Stimulated activated CD4-positive, alpha-beta T cell treated with anti-CD3 and anti-CD28 coated beads, Interleukin-4, amount 100 ng/mL, for 24 hours (primary cell): ENCODE measurements at places on chromosomes 4 and X.

GRCh38 chrX:150984169-150984824 is 1.2 kb downstream of the HMGB3 start:
- no peak for DNase-seq

- no peak for DNase-seq
Measured at GRCh38 chr4:159201168-159201567, 98.3 kb downstream of the RAPGEF2 start.

GRCh38 chr4:147901916-147902315 is 170.0 kb downstream of the ARHGAP10 start:
- no peak for DNase-seq

DNA sequence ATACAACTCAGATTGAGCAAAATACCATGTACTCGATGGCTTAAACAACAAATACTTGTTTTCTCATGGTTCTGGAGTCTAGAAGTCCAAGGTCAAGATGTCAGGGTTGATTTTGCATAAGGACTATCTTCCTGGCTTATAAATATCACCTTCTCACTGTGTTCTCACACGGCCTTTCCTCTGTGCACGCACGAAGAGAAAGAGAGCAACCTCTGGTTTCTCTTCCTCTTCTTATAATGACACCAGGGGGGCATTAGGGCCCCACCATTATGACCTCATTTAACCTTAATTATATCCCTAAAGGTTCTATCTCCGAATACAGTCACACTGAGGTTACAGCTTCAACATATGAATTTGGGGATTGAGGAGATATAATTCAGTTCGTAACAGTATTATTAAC is 504.0 kb downstream of the MAGEE1 start:
- DNase-seq: no peak

- no peak for DNase-seq
Measured at GRCh38 chr4:86249074-86249473, 110.8 kb downstream of the MAPK10 start.

- DNase-seq: no peak
Measured at GRCh38 chrX:29841750-29842149, 373.6 kb upstream of the MAGEB2 start.

- DNase-seq: no peak
Measured at GRCh38 chrX:72274526-72274925, 2.5 kb downstream of the RPS4X start.

DNA sequence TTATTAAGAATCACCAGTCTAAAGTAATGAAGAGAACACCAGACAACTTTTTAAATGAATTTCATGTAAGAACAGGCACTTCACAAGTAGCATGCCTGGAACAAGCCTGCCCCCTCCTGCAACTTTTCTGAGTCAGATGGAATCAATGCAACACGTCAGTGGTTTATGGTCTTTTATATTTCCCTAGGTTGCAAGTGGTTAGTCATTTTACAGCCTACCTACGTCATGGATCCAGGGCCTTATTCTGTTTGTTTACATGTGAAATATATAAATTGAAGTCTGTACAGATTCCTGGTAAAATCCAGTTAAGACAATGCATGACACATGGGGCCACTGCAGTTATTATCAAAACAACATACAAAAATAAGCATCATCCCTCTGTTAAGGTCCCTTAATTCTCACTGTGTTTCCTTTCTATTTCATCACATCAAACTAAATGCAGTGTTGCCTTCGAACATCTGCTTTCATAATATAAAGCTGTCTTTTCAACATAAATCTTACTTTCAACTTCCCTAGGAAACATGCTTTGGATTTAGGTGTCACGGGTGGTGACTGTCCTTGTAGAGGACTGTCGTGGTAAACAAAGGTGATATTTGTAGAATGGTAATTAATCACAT is 309.3 kb downstream of the FRMPD4 start:
- DNase-seq: no peak

- DNase-seq: no peak
Measured at GRCh38 chr4:121209171-121209570, 45.0 kb upstream of the TNIP3 start.

GRCh38 chr4:76592460-76592859 is 157.4 kb downstream of the SHROOM3 start:
- no peak for DNase-seq
